ENCODE measurements at places on chromosomes 1 and 21.

GRCh38 chr1:159999204-159999603, 32.6 kb downstream of the PIGM start:
- no peak for DNase-seq

GRCh38 chr1:8736927-8737326, 80.5 kb downstream of the RERE start:
- no peak for DNase-seq

GRCh38 chr1:216750031-216750627, 26.9 kb upstream of the ESRRG start:
- peak; percentile 43 for DNase-seq

GRCh38 chr1:218164930-218165700, 120.0 kb upstream of the RRP15 start:
- peak; percentile 44 for DNase-seq

DNA sequence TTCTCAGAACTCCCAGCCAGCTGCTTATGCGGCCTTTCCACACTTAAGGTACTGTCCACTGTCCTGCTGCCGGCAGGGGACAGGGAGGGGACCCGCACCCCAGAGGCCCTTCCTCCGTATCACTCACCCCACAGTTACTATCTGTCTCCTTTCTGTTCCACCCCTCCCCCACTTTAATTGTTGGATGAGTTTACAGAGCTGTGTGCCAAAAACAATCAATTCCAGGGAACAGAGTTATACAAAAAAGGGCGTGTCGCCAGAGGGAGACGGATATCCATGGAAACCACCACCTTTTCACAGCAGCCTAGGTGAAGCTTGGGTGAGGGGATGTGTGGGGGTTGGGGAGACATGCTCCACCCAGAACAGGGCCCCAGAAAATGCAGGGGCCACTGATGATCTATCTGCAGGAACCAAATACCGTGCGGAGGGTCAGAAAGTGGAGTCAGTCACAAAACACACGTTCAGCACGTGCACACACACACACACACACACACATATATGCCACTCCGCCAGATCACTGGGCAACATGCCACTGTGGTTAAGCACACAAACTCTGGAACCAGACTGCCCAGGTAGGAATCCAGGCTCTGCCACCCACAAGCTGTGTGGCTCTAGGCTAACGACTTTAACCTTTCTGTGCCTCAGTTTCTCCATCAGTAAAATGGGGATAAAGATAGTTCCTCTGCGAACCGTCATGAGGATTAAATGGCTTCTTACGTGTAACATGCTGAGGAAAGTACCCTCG, 30.5 kb downstream of the CASZ1 start:
- no peak for DNase-seq

DNA sequence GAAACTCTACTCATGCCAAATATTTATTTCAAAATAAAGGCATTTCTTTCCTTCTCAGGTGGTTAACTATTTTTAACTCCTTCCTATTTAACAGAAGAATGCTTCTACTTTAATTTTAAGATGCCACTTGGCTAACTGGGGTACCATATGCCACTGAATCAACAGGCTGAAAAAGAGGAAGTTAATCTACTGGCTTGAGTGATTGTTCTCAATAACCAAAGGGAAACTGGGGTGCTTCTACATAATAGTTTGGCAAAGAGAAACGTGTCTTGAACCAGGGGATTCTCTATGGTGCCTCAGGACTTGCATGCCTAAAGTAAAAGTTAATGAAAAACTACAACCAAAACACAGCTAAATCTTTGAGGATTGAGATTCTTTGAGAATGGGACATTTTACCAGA, 142.6 kb downstream of the DENND1B start:
- DNase-seq, result no peak

DNA sequence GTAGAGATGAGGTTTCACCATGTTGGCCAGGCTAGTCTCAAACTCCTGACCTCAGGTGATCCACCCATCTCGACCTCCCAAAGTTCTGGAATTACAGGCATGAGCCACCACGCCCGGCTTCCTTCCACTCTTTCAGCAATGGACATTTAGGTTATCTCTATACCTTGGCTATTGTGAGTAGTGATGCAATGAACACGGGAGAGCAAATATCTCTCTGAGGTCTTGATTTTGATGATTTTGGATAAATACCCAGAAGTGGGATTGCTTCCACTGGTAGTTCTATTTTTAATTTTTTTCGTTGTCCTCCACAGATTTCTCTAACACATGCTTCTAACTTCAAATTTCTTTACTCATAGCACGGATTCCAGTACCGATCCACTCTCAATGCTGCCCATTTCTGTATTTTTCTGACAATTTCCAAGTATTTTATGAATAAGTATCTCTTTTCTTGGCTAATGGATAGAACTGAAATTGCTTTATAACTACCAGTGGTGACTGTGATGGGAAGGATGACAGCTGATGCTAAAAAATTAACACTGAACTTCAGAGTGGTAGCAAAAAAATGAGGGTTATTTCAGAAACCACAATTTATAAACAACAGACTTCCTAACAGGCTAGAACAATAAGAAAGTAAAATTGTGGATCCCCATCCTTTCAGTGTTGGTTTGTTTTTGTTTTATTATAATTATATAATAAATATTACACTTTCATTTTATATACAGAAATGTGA, 327.5 kb upstream of the RUNX1 start:
- DNase-seq, result no peak

- DNase-seq, result no peak
These were observed 25.0 kb downstream of the RLF start for GRCh38 chr1:40185951-40186864.

- no peak for DNase-seq
These were observed 3.2 kb downstream of the B3GALNT2 start for GRCh38 chr1:235500971-235501540.

DNA sequence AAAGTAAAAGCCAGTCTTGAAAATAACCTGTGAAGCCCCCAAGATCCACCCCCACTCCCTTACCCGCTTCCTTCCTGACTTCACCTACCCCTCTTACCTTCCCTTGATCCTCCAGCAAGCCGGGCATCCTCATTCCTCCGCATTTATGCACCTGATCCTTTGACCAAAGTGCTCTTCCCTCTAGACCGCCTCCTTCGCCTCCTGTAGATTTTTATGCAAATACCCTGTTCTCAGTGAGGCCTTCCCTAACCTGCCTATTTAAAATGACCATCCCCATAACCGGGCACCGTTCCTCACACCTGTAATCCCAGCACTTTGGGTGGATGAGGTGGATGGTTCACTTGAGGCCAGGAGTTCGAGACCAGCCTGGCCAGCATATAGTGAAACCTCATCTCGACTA, 1.1 kb upstream of the NENF start:
- no peak for DNase-seq

DNA sequence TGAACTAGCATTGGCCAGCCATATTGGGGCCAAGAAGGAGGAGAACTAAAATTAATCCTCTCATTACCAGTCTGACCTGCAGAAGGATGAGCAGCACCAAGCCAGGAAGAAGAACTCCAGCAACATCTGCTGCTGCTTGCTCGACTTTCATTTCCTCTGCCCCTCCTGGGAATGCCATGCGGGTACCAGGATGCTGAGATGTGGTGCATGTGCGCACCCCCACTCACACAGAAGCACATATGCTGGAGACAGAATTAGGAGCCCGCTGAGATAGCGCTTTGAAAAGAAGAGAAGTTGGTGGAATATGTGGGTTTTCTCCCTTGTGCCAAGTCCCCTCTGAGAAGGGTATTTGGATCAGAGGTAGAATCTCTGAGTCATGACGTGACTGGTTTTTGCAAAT, 70.4 kb downstream of the PLXNA2 start:
- DNase-seq, result no peak

- DNase-seq, result no peak
These were observed 18.9 kb downstream of the LACTBL1 start for GRCh38 chr1:22953740-22954141.

DNA sequence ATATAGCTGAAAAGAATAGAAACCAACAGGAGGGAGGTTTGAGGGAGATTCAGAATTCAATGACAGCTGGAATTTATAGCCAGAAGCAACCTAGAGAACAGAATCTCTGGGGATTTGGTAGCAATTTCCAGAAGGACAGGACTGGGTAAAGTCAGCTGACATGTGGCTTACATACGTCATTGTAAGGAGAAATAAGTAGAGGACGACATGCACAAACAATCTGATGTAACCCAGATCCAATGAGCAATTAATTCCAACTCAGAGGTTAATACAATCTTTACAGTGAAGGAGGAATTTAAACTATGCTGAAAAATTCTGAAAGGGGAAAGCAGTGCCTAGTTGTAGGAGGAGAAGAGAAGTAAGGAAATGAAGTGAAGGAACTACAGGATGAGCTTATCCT, 383.9 kb downstream of the PTBP2 start:
- no peak for DNase-seq

DNA sequence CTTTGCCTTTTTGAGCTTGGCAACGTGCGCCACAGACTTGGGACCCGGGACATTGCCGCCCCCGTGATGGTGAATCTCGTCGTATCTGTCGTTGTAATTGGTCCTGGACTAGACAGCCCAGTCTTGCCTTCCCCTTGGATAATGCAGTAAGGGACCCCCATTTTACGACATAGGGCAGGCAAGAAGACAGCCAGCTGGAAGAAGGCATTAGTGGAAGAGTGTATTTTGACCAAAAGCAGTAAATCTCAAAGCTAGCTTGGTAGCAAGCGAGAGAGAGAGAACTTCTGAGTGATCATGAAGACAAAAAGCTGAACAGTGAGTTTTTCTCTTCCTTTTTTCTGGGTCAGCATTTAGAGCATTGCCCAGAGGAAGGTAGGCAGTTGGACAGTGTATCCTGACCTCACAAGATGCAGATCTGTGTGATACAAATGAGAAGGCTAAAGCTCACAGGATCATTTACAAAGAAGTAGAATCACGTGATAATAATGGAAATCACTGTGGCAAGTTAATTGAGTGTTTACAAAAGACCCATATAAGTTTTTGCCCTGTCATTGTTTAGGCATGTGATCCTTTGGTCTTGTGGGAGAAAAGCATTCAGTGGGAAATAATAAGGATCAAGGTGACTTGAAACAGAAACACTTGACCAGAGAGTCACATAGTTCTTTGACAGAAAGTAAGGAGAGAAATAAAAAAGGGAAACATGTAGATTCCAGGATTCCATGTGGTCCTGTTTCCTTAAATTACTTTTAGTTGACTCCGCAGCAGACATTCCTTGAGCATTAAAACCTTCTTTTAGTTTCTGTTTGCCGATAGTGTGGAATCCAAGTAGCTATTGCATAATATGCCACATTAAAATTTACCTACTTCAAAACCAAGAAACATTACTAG, 66.3 kb downstream of the CNST start:
- DNase-seq, result no peak

- DNase-seq, result no peak
These were observed 158.1 kb upstream of the C1orf174 start for GRCh38 chr1:4058122-4058521.

DNA sequence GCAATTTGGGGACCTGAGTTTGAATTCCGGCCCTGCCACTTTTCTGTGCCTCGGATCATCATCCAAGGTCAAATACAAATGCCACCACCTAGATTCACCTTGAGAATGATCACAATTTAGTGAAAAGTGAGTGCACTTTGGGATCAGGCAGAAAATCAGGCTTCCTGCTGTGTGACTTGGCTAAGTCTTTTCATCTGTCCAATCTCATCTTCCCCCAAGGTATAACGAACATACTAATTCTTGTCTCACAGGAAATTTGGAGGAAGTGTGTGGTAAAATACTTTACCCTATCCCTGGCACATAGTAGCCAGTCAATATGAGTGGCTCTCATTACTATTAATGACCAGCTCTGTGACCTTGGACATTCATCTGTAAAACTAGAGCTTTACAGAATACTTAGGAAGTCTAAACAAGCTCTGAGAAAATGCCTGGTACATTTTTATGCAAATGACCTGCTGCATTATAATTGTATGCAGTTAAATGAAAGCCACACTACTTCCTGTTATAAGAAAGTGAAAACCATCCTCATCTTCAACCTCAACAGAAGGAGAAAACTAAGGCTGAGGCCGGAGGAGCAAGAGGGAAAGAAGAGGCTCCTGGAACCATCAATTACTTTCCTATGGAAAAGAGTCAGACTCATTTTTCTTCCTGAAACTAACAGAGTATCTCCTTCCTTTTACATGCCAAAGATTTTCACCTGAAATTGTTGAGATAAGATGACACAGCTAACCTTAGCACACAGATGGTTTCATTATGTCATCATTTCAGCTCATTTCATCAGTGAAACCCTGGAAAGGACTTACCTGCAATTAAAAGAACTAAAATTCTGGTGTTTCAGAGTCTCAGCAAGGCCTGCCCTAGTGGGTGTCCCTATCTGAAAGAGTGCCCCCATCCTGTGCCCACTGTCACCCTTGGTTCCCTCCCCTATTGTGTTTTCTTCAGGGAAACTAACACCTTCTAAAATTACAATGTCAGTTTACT, 32.6 kb upstream of the RGS8 start:
- no peak for DNase-seq

GRCh38 chr1:77218477-77219165, 609 bp downstream of the PIGK start:
- no peak for DNase-seq

- no peak for DNase-seq
These were observed 480.1 kb downstream of the PTBP2 start for GRCh38 chr1:97201641-97202040.

- DNase-seq, result no peak
These were observed 57.6 kb downstream of the OPTC start for GRCh38 chr1:203551550-203551949.

DNA sequence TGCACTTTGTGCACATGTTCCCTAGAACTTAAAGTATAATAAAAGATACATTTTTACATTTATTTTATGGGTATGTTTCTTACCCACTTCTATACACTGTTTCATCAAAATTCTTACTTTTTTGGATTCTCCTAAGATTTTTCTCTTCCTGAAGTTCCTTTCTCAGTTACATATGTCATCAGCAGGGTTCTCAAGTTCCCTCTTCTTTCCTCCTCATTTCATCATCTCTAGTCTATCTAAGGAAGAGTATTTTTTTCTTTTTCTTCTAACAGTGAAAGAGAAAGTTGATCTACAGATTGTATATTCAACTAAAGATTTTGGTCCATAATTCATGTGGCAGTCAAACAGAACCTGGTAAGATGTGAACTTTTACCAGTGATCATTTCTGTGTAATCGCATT, 41.2 kb upstream of the CYYR1 start:
- DNase-seq, result no peak
